Activated CD8-positive, alpha-beta T cell treated with anti-CD3 and anti-CD28 coated beads, Interleukin-2, amount 10 ng/mL, durations not matched to agents 7 days and 5 days (primary cell): ENCODE measurements at places on chromosomes 7 and 10.

DNA sequence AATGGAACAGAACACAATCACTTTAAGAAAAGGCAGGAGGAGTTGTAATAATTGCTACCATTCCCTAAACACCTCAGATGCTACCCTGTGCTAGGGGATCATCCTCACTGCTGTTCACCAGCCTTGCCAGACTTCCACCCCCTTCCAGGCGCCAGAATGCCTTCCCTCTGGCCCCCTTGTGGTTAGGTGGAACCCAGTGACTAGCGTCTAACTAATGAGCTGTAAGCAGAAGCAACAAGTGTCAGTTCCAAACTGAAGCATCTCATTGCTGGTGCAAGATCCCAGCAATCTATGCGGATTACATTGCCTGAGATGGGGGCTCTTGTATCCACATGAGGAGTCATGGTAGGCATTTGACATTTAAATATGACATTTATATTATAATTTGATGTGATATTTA, 86.6 kb downstream of the FRMD4A start:
- no peak for DNase-seq

DNA sequence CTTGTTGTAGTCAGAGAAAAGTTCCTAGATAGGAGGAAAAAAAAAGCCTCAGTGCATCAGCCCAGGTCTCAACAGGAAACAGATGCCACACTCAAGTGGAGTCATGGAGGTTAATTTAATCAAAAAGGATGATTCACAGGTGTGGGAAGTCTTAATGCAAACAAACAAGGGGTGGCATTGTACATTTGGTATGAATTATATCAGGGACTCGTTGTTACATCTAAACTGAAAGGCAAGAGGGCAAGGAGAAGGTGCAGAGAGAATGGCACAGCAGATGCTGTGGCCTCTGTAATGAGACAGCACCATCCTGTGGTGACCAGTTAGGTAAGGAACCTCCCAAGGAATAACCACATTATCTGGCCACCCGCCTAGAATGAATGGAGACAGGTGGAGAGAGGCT, 133.7 kb downstream of the PTPRZ1 start:
- no peak for DNase-seq

DNA sequence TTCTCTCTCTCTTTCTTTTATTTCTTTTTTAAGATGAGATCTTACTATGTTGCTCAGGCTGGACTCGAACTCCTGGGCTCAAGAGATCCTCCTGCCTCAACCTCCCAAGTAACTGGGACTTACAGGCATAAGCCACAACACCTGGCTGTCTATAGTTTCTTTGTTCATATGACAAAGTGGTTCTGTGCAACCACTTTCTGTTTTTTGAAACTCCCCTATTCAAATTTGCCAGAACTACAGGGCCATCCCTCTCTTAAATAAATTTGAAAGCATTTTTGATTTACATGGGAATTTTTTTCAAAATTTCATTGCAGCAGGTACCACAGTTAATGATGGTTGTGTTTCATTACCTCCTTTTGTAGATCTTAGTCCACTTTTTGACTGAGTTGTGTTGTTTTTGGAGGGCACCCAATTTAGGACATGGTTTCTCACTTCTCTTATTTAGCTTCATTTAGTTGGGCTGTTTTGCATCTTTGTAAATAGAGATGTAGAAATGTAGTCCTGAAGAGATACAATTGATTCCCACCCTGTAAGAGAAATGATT, 119.2 kb downstream of the LRRC4 start:
- no peak for DNase-seq

- DNase-seq: no peak
These were observed 59.2 kb downstream of the TRIM24 start for GRCh38 chr7:138519061-138519798.

- peak; percentile 33 for DNase-seq
These were observed 34.0 kb downstream of the PODXL start for GRCh38 chr7:131522325-131522930.

DNA sequence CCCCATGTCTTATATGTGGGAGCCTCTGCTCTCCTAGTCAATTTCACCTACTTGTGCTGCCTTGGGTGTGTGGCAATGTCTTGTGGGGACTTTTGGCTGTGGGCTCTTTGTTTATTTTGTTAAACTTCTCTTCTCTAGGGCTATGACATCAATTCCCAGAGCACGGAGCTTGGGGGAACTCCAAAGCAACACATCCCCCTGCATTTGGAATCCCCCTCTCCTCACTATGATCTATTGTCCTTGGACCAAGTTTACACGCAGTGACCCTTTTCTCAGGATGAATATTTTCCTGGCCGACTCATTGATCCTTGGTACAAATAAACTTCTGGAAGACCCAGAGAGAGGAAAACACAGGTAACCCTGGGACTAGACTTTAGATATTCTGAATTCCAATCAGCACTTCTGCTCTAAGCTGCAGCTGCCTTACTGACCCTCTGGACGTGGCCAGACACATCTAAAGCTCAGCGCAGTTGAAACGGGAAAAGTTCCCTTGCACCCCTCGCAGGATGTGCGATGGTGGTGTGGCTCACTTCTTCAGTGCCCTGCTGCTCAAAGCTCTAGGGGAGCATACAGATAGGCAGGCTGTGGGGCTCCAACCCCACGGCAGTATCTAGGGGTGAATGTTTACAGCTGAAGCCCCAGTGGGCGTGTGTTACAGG, 110.8 kb downstream of the TMEM178B start:
- DNase-seq: no peak

DNA sequence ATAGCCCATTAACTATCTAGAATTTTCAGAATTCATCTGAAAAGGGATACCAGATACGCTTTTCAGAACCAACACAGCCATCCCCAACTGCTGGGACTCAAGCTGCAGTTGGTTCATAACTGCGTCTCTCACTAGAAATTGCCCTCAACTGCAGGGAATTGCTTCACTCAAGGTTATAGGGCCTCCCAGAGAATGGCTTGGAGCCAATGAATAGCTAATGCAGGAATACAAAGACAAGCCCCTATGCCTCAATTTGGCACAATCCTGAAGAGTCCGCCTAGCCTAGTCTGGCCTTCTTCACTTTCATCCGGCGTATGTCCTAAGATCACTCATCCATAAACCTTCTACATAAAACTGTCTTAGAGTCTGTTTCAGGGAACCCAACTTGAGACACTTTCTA, 164.0 kb downstream of the SKAP2 start:
- no peak for DNase-seq

DNA sequence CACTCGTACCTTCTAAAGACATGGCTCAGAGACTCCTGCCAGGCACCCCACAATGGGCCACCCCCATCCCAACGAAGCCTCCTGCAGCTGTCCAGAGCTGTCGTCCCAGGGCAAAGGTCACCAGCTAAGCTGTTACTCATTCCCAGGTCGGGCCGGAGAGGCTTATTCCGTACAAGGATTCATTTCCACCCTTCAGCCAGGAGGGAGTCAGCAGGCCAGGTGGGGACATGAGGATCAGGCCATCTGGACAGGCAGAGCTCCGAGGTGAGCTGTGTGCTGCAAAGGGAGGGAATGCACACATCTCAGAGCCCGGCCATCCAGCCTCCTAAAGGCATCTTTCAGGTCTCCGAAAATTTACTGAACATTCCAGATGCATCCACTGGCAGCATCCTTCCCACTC, 63.9 kb upstream of the NANOS1 start:
- no peak for DNase-seq

DNA sequence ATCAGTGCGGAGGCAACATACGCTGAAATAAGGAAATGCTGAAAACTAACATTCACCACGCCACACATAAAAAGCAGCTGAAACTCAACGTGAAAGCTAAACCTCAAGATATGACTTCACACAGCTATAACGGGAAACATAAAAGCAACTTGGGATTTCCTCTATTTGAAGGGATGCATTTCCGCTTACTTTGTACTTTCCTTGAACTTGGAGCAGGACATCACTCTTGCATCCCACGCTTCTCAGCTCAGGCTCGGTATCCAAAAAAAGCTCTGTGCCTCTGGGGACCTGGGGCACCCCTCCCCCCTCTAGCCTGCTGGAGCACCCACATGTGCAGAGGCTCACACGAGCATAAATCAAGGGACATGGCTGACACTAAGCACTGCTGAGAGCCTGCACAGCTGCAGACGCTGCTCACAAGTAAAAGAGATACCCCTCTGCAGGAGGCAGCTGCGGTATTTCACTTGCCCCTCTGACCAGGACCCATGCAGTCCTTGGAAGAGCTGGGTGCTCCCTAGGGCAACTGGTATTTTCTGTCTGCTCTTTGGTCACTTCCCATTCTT, 34.2 kb downstream of the PARD3 start:
- no peak for DNase-seq

GRCh38 chr7:144747936-144748335, 87.9 kb downstream of the TPK1 start:
- DNase-seq: no peak

- DNase-seq: no peak
These were observed 44.9 kb downstream of the MYPN start for GRCh38 chr10:68154211-68154497.

GRCh38 chr7:52088008-52088901, 771.6 kb upstream of the COBL start:
- no peak for DNase-seq
